ENCODE measurements at places on chromosomes 6 and 20.

- DNase-seq = peak; percentile 78
Observed at GRCh38 chr6:170292407-170293158, 1.7 kb upstream of the DLL1 start.

- DNase-seq = no peak
Observed at GRCh38 chr20:52470561-52470960, 279.0 kb upstream of the ZFP64 start.

DNA sequence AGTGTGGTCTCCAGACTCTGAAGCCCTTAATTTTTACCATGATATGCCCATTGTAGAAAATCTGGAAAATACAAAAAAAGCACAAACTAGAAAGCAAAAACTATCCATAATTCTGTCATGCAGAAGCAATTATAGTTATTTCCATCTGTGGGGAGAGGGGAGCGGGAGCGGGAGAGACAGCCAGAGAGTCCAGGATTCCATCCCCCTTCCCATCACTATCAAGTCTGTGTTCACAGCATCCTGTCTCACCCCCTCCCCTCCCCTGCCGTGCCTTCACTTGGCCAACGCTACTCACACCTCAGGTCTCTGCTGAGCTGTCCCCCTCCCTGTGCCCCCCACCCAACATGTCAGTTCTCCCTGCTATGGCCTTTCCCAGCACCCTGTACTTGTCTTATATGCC is 14.5 kb downstream of the RIMS4 start:
- DNase-seq = no peak

GRCh38 chr6:133707456-133707855 is 181.5 kb upstream of the TCF21 start:
- DNase-seq = peak; percentile 48

DNA sequence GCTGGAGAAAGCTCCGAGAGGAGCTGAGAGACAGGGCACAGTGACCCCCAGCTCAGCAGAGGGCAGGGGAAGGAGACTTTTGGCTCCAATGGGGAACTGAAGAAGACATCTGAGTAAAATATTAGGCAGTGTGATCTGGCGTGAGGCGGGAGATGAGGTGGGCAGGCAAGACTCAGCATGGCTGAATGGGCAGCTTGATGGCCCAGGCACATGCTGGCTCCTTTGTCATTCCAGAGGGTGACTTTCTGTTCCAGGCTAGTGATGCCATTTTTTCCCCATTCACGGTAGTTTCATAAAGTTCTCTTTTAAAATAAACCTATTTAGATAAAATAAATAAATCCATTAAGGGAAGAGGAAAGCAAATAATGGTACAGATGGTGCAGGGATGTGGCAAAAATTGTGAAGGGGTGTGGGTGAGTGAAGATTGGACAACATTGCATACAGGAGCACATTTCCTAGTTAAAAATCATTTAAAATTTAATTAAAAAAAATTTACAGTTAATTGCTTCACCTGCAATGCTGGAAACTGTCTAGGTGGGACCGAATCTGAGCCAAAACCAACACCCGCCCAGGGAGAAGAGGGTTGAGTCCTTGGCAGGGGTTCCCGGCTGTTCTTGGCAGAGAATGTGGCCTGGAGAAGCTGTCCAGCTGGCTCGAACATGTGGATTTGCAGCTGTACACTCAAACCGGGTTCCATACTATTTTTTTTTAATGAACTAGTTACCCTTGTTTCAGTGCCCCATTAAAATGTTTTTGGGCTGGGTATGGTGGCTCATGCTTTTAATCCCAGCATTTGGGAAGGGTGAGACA is 41.7 kb upstream of the PRELID3B start:
- no peak for DNase-seq
